Nephron progenitor cell (in vitro differentiated cells): ENCODE measurements at places on chromosomes 7 and 10.

DNA sequence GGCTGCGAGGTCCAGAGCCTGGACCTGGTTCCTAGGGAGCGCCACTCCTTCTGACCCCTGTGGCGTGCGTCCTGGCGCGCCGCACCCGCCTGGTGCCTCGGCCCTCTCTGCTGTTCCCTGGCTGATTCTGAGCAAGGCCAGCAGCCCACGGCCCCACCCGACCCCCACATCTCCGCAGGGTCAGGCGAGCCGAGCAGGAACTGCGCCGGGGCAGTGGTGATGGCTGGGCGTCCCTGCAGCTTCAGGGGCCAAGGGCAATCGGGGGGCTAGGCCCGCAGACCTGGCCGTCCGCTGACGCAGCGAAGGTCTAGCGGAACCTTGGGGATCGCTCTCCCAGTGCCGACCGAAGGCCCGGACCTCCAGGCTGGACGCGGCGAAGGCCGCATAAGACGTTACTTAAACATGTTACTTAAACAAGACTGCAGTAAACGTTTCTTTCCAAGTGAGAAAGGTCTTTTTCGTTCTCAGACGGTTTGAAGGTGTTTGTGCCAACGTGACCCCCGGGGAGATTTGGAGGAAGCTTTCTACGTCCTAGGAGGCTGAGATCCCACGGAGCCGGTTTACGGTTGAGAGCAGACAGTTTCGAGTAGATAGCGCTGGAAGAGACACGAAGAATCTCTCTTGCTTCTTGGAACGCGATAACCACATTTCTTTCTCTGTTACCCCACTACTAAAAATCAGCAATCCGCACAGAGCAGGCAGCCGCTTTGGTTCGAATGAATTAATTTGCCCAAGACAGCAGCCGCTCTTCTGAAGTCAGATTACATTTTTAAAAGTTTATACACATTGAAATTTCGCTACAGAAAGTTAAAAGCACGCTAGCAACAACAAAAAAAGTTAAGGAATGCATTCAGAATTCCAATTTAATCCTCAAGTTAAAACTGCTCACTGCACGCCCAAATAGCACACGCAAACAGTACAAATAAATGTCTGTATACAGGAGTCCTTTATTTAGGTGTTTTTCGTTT lies 4.9 kb upstream of the NKX2-3 start:
- no peak for DNase-seq

GRCh38 chr10:129637846-129638245 lies 170.8 kb downstream of the MGMT start:
- no peak for DNase-seq

DNA sequence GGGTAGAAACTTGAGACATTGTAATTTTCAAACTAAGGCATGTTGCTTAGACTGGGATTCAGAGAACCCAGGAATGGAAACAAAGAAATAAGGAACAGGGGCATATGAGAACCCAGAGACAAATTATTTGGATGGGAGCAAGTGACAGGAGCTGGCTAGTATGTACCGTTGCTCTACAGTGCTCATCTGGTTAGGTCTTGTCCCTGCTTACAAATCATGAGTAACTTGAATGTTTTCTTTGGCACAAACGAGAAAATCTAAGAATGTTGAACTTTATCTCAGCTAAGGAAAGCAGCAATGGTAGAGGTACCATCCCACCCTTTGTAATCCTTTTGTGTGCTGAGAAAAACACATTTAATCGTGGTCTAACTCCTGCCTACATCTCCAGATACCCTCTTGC lies 116.0 kb upstream of the IMMP2L start:
- no peak for DNase-seq

DNA sequence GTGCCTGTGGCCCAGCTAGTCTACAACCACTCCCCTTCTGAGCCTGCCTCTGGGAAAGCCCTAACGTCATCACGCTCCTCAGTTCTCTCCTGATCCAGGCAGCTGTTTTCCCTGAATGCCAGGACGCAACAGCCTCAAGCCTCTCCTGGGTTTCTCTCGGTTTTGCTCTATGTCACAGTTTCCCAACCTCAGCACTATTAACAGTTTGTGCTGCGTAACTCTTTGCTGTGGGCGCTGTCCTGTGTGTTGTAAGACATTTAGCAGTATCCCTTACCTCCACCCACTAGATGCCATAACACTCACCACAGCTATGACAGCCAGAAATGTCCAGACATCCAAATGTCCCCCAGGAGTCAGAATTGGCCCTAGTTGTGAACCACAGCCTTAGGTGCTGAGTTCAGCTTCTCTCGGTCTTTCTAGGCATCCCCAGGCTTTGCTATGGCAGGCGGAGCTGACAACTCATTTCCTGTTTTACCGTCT lies 226.3 kb upstream of the NPVF start:
- DNase-seq, result no peak

DNA sequence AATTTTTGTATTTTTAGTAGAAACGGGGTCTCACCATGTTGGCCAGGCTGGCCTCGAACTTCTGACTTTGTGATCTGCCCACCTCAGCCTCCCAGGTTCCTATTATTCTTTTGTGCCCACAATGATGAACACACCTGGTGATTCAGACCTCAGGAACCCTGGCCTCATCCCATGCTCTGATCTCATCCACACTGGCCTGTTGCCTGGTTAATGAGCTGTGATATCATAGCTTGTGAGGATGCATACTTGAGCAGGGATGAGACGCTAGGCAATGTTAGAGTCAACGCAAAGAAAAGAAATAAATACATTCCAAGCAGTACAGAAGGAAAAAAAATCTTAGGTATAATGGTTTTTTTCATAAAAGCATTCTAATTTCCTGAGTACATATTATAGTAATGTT lies 82.4 kb upstream of the RNF32 start:
- no peak for DNase-seq

DNA sequence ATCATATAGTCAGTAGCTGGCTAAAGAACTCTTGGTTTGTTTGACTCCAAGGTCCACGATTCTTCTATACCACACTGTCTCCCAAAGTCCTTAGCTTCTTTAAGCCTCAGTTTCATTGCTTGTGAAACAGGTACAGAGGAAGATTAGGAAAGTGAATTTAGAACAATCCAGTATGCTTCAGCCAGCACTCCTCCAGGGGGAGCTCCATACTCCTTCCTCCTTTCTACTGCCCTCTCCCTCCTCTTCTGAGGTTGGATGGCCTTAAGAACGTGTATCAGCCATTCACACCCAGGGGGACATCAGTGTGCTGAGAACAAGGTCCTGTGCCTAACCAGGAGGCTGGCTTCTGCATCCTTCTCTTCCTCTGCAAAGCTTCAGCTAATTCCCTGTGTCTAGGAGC lies 54.8 kb upstream of the CALD1 start:
- no peak for DNase-seq

GRCh38 chr10:12602521-12602920 lies 253.2 kb downstream of the CAMK1D start:
- no peak for DNase-seq

DNA sequence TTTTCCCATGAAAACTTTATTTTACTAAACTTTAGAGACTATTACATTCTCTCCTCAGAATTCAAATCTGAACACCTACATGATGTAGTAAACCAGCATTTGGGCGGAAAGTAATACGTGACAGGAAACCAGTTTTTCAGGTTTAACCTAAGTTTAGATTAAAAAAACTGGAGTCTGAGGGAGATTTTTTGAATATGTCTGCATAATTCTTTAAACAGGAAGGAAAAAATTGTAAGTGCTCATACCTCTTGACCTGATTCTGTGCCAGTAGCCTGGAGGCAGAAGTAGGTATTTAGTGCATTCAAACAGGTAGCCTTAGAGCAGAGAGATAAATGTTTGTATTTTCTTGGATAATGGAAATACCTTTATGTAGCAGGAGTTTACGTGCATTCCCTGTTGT lies 224.3 kb downstream of the MDFIC start:
- no peak for DNase-seq

GRCh38 chr7:101896941-101897340 lies 79.5 kb downstream of the CUX1 start:
- no peak for DNase-seq

GRCh38 chr10:95363303-95363912 lies 72.6 kb upstream of the PDLIM1 start:
- peak; percentile 58 for DNase-seq

DNA sequence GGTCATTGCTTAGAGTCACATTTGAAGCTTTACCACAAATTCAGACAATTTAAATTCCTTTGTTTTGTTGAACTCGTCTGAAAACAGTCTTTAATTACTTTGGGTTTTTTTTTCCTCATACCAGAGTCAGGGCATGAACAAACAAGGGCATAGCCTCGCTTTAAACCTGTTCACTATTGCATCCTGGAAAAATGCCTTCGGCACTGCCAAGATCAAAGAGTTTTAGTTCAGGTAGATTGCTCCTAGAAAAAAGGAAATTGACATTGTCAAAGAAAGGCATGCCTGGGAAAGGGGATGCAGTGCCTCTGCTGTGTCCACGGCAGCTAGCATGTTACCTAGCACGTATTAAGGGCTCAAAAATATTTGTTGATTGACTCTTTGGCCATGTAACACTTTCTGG lies 235.1 kb downstream of the ARHGAP21 start:
- DNase-seq, result no peak

DNA sequence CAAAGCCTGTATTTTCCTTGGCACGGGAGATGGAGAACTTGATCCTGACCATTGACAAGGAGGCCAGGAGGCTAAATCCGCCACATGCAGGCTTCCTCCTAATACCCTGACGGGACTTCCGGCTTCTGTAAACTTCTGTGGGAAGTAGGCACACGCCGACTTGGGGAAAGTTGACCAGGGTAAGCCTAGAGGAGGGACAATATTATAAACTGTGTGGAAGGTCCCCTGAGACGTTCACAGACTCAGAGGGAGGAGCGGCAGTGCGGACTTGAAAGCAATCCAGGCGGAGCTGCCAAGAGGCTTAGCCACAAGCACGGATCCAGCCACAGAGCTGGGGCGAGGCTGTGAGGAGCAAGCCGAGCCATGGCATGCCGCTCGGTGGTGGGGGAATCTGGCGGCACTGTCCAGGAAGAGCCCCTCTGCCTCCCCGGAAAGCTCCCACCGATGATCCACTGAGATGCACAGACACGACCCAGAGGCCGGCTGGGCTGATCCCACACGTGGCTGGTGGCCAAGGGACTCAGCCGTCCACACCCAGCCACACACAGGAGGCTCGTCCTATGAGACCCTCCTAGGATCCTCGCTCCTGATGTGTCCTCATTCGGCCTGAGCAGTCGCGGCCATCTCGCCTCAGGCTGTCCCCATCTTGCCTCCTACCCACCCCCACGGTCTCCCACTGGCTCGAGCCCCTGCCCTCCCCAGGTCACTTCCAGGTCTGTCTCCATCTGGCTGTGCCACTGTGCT lies 40.0 kb upstream of the INSIG1 start:
- DNase-seq, result no peak

GRCh38 chr10:89362929-89363328 lies 14.9 kb upstream of the IFIT1B start:
- no peak for DNase-seq

DNA sequence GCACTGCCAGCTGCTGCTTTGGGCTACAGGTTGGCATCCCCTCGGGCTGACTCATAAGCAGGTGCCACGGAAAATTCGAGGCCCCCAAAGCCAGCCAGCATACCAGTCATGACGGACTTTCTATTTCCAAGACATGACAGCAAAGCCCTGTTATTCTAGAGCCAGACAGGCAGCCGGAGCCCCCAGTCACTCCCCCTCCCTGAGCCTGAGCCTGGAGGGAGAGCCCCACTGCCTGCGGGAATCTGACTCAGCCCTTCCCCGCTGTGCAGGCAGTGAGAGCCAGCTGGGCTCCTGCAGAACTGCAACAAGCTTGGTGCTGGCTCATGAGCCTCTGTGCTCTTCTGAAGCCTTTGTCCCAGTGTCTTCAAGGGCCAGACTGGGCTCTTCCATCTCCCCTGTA lies 15.8 kb downstream of the BTBD16 start:
- DNase-seq, result peak; percentile 23

- no peak for DNase-seq
Observed at GRCh38 chr7:8480527-8480926, 47.1 kb downstream of the NXPH1 start.

DNA sequence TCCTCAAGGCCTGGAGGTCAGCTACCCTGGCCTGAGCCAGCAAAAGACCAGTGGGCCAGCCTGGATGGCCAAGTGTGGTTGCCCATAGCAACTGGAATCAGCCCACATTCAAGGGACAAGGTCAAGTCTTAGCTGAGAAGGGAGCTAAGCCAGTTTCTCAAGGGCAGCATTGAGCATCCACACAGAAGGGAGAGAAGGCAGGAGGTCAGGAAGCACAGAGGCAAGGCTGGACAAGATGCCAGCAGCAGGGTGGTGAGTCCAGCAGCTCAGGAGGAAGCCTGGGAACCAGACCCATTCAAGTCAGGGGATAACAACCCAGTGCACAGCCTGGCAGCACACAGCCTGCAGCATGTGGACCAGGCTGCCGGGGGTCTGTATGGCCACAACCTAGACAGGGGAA lies 54.0 kb upstream of the ZMIZ1 start:
- DNase-seq, result no peak

GRCh38 chr10:5648494-5649457 lies 17.6 kb downstream of the ASB13 start:
- no peak for DNase-seq
